EL (cell line): ENCODE measurements at places on chromosomes 6 and 20.

DNA sequence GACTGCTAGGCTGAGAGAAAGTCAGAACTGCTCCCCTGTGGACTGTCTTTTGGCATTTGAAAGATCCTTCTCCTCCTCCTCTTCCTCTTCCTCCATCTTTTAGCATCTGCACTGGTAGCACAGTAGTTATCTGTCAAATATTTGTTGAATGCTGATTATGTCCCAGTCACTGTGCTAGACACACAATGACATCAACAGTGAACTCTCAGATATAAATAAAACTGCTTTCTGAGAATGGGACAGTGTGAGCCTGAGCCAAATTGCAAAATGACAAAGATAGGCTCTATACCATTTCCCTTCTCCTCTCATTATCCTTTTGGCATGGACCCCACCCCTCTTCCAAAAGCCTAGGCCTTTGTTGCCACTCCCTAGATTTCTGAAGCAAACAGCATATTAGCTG, 27.9 kb upstream of the LRRC1 start:
- DNase-seq = no peak

DNA sequence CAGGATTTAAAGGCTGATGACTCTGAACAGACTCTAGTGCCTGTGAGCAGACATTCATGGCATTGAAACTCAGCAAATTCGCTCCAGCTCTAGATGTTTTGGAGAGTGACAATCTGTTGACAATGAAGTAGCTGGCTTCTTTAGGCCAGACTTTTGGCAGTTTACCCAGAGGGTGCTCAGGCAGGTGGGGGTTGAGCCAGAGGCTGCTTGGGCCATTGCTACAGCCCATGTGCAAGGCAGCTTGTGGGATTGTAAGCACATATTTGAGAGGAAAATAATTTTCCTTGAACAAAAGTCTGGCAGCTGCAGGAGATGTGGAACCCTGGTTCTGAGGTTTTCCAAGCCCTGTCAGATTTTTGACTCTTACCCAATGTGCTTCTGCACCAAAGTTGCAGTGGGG, 311.6 kb downstream of the CDC5L start:
- DNase-seq = no peak

DNA sequence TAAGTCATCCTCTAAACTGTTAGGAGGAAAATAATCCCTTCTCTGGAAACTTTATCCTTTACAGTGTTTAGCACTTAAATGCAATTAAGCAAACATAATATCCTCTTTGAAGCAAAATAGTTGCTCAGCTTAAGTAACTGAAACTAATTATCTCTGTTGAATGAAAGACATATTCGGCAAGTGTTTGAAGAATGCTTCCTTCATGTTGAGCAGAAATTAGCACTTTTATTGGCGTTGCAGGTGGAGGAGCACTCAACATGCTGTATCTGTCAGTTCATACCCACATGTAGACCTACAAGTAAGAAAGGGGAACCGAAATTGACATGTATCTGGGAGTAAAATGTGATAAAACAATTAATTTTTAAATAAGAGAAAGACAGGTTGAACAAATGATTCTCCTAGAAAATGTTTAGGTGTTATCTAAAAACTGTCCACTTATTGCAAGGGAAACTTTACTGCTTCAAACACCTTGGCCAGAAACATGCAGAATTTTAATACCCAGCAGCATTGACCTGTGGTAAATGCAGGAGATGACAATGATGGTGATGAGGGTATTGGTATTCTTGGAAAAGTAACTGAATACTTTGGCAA, 987.0 kb upstream of the MAP3K7 start:
- no peak for DNase-seq

DNA sequence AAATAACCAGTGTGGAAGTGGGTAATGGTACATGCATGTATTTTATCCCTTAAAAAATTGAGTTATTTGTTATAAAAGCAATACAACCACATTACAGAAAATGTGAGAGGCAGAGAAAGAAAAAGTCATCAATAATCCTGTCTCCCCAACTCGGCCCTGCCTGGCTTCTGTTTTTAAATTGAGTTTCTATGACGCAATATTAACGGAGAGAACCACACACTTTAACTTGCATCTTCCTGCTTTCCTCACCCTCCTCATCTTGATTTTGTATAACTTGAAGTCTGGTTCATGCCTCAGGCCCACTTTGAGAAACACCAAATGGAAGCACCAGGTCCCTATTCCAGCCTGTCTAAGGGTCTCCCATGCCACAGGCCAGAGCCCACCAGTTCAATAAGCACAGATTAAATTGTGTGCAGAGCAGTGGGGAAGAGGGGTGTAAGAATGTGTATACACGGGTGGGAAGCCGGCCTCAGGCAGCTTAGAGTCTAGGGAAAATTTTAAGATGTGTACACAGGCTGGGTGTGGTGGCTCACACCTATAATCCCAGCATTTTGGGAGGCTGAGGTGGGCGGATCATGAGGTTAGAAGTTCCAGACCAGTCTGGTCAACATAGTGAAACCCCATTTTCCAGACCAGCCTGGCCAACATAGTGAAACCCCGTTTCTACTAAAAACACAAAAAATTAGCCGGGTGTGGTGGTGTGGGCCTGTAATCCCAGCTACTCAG, 15.9 kb downstream of the KCNK5 start:
- no peak for DNase-seq

GRCh38 chr6:165766457-165766856, 103.4 kb upstream of the PDE10A start:
- DNase-seq = no peak

DNA sequence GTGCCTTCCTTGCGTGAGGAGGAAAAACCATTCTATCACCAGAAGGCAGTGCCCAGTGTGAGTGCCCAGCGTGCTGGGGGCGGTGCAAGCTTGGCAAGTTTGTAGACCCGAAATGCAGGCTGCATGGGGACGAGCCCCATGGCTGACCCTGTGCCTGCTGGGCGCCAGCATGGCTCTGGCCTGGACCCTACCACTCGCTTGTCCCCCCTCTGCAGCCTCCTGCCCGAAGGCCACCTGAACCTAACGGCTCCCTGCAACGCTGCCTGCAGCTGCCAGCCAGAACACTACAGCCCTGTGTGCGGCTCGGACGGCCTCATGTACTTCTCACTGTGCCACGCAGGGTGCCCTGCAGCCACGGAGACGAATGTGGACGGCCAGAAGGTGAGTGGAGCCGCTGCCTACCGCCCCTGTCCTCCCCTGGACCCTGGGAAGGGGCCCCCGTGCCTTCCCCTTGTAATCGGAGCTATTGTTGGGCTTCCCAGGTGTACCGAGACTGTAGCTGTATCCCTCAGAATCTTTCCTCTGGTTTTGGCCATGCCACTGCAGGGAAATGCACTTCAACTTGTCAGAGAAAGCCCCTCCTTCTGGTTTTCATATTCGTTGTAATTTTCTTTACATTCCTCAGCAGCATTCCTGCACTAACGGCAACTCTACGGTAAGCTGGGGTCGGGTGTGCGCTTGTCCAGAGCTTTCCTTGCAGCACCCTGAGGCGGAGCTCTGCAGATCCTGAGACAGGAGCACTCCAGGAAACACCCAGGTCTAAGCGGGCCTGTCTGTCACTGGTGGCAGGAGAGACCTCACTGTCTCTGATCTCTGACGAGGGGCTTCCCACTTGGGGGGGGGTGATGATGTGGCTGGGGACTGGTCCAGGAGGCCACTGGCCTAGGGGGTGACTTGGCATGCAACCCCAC, 25.5 kb downstream of the SLCO4A1 start:
- no peak for DNase-seq

- DNase-seq = peak; percentile 4
These were observed 137.2 kb downstream of the SYNE1 start for GRCh38 chr6:152499931-152500330.

GRCh38 chr20:24257171-24257570, 212.3 kb upstream of the SYNDIG1 start:
- no peak for DNase-seq

DNA sequence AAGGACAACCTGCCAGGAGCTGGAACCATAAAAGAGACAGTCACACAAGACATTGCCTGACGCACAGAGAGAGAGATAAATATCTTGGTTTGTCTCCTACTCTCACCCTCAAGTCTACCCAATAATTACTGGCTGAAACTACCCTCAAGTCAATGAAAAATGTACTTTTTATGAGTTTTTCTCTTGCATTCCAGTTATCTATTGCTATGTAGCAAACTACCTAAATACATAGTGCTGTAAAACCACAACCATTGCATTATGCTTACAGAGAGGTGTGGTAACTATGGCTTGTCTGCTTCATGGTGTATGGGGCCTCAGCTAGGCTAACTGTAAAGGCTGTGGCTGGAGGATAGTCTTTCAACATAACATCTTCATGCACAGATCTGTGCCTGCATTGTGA, 247.8 kb downstream of the HAO1 start:
- DNase-seq = no peak

GRCh38 chr6:73233048-73233447, 7.8 kb upstream of the KHDC1L start:
- DNase-seq = no peak

GRCh38 chr20:3934624-3935023, 45.4 kb downstream of the PANK2 start:
- no peak for DNase-seq

GRCh38 chr6:116012471-116012949, 48.2 kb downstream of the FRK start:
- DNase-seq = no peak
